Activated T-cell treated with anti-CD3 and anti-CD28 coated beads, Interleukin-2, amount 50 U/mL, for 72 hours (primary cell): ENCODE measurements at places on chromosomes 16 and 17. TPM values are rescaled to one million over a fixed set of nuclear protein-coding genes. Genes with fewer than 3 reads are reported as not detected.

The SLC38A8 gene
- total RNA-seq, result not detected

The HYDIN gene
- total RNA-seq, result 1.2 TPM

DNA sequence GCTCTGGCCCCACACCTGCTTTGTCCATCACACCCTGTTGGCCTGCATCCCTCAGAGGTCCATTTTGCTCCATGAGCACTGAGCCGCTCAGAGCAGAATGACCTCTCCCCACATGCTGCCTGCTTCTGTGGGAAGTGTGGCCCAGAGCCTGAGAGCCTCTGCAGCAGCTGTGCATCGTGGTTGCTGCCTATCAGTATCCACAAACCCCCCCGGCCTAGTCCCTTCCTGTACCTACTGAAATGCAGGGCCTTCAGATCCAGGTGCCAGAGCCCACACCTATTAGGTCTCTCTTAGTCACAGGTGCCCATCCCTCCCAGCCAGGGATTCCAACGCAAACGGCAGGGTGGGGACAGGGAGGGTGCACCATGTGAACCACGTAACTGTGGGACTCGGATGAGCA, 16.6 kb upstream of the TRPV3 start:
- no peak overlapping the region for H3K4me3 ChIP-seq
- H3K27me3 ChIP-seq, result no peaks in the 10 kb centered on the region
- no peaks in the 10 kb centered on the region for H3K4me1 ChIP-seq
- H3K36me3 ChIP-seq, result peaks cover 1% of the 10 kb centered on the region
- no peak overlapping the region for H3K27ac ChIP-seq

DNA sequence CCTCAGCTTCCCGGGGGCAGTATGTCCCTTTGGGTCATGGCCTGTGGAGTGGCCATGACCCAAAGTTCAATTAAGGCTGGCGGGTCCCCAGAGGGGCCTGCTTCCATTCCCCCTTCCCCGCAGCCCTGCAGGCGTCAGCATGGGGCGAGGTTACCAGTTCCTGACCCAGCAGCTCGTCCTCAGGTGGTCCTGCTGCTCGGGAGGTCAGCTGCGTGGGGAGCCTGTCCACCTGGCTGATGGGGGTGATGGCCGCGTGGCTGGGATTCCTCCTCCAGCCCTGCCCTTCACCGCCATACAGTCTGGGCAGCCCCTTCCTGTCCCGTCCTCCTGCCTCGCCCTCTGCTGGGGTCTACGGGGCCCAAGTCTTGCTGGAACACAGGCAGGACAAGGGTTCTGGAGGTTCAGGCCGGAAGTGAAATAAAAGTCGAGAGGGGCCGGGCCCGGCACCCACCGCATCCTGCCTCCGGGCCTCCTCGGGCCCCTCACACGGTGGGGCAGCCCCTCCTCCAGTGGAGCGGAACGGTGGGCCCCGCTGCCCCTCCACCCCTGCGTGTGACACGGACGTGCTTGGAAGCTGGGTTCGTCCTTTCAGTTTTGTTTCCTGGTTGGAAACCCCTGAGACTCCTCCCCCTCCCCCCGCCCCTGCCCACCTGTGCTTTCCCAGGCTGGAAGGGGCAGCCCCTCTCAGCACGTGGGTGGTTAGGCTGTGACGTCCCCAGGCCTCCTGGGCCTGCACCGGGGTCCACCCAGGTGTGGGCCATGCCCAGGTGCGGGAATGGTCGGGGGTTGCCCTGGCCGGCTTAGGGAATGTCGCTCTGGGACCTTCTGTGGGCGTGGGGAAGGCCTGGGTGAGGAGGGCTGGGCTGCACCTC, 6.8 kb downstream of the UBALD2 start:
- peak; percentile 90 for DNase-seq
- H3K4me1 ChIP-seq, result peaks cover 81% of the 10 kb centered on the region

DNA sequence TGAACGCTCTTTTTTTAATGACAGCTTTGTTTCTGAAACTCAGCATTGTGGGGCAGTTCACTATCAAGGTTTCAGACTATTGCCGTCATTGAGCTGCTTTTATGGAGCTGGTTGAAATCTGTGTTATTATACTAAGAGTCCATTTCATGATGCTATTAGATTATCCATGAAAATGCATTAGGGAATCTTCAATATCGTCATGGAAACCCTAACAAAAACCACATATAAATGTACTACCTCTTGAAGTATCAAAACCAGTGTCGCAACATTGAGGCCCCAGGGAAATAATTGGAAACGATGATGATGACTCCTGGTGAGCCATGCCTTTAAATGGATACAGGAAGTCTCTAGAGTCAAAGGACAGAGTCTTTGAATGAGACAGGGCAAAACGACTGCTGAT, 231.6 kb upstream of the CPHXL start:
- no peak overlapping the region for H3K27ac ChIP-seq
- H3K4me3 ChIP-seq, result no peak overlapping the region
- no peaks in the 10 kb centered on the region for H3K36me3 ChIP-seq
- DNase-seq, result no peak

GRCh38 chr17:1752425-1753262, 9.2 kb upstream of the SERPINF1 start:
- no peak overlapping the region for H3K4me3 ChIP-seq
- no peaks in the 10 kb centered on the region for H3K27me3 ChIP-seq
- no peaks in the 10 kb centered on the region for H3K4me1 ChIP-seq
- DNase-seq, result no peak
- no peak overlapping the region for H3K27ac ChIP-seq
- H3K36me3 ChIP-seq, result no peaks in the 10 kb centered on the region

- peaks cover 3% of the 10 kb centered on the region for H3K36me3 ChIP-seq
- no peak for DNase-seq
- no peak overlapping the region for H3K4me3 ChIP-seq
- no peaks in the 10 kb centered on the region for H3K27me3 ChIP-seq
Measured at GRCh38 chr16:66616169-66616568, 11.7 kb downstream of the CMTM3 start.

DNA sequence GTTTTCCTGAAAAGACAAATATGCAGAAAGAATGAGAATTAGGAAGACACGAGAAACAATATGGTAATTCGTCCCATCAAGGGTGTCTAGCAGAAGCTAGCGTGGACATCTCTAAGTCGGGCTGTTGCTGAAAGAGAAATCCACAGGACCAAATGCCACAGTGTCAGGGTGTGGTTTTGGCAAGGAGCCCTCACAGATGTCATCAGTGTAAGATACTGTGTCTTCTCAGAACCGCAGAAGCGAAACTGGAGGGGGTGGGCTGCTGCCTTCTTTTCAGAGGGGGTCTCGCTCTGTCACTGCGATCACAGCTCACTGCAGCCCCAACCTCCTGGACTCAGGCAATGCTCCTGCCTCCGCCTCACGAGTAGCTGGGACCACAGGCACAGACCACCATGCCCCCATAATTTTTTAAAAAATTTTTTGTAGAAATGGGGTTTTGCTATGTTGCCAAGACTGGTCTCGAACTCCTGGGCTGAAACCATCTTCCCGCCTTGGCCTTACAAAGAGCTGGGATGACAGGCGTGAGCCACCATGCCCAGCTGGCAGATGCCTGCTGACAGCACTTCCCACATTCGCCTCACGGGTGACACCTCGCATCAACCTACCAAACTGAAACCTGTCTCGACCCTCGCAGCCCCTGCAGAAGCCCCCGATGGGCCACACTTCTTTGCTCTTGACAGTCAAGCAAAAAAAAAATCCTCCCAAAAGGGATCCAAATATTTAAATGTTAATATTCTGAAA, 26.2 kb downstream of the TRAP1 start:
- peaks cover 23% of the 10 kb centered on the region for H3K4me1 ChIP-seq
- H3K27me3 ChIP-seq, result no peaks in the 10 kb centered on the region
- H3K36me3 ChIP-seq, result peaks cover 3% of the 10 kb centered on the region

- no peak overlapping the region for H3K27ac ChIP-seq
- H3K27me3 ChIP-seq, result no peaks in the 10 kb centered on the region
- H3K36me3 ChIP-seq, result peaks cover 2% of the 10 kb centered on the region
- H3K4me1 ChIP-seq, result no peaks in the 10 kb centered on the region
- DNase-seq, result no peak
Measured at GRCh38 chr17:12574525-12574924, 91.2 kb upstream of the MYOCD start.

DNA sequence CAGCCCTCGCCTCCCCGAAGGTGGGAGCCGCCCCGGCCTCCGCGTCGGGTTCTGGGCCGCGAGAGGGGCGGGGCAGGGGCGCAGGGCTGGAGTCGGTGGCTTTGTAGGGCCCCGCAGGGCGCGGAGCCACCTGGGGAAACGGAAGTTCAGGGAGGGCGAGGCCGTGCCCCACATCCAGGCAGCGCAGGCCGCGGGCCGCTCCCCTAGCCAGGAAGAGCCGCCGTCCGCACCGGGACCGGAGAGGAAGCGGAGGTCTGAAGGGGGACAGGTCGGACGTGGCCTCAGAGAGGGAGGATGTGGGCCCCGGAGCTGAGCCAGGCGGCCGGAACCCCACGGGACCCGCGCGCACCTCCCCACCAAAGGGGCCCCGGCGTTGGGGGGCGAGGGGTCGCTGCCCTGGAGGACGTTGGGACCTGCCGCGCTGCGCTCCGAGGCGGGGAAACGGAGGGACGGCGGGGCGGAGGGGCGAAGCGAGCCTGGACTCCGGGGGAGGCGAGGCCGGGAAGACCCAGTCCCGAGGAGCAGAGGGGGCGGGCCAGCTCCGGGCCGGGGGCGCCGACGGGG, 482 bp upstream of the SLC16A3 start:
- peaks cover 2% of the 10 kb centered on the region for H3K36me3 ChIP-seq
- H3K27ac ChIP-seq, result peak overlapping the region; percentile 77
- H3K4me3 ChIP-seq, result peak overlapping the region; percentile 77
- peaks cover 5% of the 10 kb centered on the region for H3K4me1 ChIP-seq
- DNase-seq, result peak; percentile 70
- no peaks in the 10 kb centered on the region for H3K27me3 ChIP-seq

DNA sequence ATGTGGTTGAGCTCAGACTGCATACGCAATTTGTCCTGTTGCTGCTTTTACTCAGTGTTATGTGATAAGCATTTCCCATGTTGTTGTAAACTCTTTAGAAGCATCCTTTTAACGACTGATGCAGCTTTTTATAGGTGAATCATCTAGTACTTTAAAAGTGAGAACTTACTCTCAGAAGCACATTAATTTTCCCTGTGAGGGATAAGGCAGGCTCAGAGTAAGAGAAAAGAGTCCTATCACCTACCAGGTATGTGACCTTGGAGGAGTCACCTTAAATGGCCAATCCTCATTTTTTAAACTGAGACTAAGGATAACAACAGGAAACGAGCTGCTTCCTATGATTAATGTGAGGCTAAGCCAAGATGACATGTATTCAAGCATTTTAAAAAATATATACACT, 34.4 kb upstream of the GAN start:
- DNase-seq, result no peak
- H3K4me1 ChIP-seq, result no peaks in the 10 kb centered on the region
- no peak overlapping the region for H3K4me3 ChIP-seq
- no peaks in the 10 kb centered on the region for H3K36me3 ChIP-seq

The HOXB3 gene
- 8.1 TPM for total RNA-seq

The AATF gene
- total RNA-seq, result 91.9 TPM

DNA sequence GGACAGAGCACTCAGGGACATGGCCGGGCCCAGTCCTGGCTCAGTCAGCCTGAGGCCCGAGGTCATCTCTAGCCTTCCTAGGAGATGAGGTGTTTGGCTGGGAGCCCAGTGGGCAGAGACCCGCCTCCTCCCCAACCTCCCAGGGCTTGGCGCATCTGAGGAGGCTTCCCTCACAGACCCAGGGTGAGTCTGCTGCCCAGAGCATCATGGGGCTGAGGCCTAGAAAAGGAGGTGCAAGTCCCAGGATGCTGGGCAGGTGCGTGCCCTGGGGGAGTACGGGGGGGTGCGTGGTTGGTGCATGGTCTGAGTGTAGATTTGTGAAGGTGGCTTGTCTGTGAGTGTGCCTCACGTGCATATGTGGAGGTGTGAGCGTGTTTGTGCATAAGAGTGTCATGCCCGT, 4.7 kb downstream of the PDE6G start:
- DNase-seq, result no peak
- H3K36me3 ChIP-seq, result no peaks in the 10 kb centered on the region
- H3K27me3 ChIP-seq, result peaks cover 12% of the 10 kb centered on the region
- no peak overlapping the region for H3K27ac ChIP-seq
- peaks cover 21% of the 10 kb centered on the region for H3K4me1 ChIP-seq

The TBC1D28 gene
- total RNA-seq, result not detected

The OR1A1 gene
- total RNA-seq, result not detected

The CPHXL2 gene
- total RNA-seq, result not detected

GRCh38 chr16:80682421-80683070, 121.9 kb downstream of the CDYL2 start:
- no peak for DNase-seq
- no peak overlapping the region for H3K27ac ChIP-seq
- no peak overlapping the region for H3K4me3 ChIP-seq
- peaks cover 16% of the 10 kb centered on the region for H3K4me1 ChIP-seq
- H3K27me3 ChIP-seq, result no peaks in the 10 kb centered on the region
- peaks cover 5% of the 10 kb centered on the region for H3K36me3 ChIP-seq

The HAGH gene
- 45.0 TPM for total RNA-seq

The MMP2 gene
- not detected for total RNA-seq

The PPP1R27 gene
- total RNA-seq, result not detected

DNA sequence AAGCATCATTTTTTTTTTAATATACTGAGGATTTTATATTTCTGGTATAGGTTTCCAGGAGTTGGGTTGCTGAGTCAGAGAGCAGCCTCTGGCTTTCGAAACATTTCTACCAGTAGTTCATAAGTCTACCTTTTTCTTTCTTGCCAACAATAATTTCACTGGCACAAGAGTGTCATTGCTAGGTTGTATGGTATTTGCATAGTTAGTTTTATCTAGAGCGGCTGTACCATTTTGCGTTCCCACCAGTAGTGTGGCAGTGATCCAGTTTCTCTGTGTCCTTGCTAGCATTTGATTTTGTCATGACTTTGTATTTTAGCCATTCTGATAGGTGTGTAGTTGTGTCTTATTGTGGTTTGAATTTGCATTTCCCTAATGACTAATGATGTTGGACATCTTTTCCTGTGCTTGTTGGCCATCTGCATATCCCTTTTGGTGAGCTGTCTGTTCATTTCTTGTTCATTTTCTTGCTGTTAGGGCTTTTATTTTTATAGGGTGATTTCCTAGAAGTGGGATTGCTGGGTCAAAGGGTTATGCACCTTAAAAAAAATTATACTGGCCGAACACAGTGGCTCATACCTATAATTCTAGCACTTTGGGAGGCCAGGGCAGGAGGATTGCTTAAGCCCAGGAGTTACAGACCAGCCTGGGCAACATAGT, 39.9 kb downstream of the SNX29 start:
- H3K4me3 ChIP-seq, result no peak overlapping the region
- no peak for DNase-seq
- H3K4me1 ChIP-seq, result no peaks in the 10 kb centered on the region
- no peaks in the 10 kb centered on the region for H3K27me3 ChIP-seq
- H3K27ac ChIP-seq, result no peak overlapping the region

DNA sequence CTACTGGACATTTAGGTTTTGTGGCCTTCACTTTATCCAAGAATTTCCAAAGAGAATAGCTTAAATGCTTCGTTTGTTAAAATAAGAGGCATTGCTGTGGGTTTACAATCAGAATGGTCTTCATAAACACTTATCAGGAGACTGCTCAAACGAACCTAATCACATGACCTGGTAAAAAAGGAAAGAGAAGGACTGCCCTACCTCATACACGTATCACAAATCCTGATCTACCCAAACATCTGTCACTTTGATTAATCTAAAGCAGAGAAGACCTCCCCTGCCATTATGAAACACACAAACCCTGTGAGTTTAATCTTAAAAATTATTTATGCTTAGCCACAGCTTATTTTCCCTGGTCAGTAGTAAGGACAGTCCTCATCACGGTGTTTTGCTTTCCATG, 76.6 kb downstream of the PARN start:
- no peak overlapping the region for H3K27ac ChIP-seq
- DNase-seq, result no peak
- H3K4me3 ChIP-seq, result no peak overlapping the region
- no peaks in the 10 kb centered on the region for H3K27me3 ChIP-seq
- peaks cover 2% of the 10 kb centered on the region for H3K36me3 ChIP-seq
